ENCODE measurements at places on chromosomes 3 and 15. TPM values are rescaled to one million over a fixed set of nuclear protein-coding genes. Genes with fewer than 3 reads are reported as not detected.

- no peak for DNase-seq
Measured at GRCh38 chr3:43181202-43181821, 75.4 kb upstream of the POMGNT2 start.

DNA sequence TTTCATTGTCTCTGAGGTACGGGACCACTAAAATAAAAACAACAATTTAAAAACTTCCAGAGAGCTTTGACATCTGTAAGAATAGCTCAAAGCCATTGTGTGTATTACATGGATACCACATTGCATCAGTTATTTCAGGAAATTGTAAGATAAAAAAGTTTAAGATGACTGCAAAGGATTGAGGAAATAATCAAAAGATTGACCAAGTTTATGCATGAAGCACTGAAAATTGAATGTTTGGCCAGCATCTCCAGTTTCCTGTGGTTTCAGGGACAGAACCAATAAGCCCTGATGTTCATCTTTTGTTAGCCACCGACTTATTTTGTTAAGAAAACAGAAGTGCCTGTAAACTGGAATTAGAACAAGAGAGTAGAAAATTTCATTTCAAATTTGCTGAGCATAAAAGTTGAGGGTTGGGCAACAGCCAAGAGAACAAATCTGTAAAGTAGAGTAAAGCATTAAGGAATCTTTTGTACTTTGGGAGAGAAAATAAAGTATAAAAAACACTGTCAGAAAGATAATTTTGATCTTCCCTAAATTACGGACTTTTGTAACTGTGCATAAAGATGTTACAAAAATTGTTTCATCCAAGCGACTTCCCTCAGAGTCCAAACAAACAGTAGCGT, 211.5 kb upstream of the P2RY1 start:
- DNase-seq, result no peak

DNA sequence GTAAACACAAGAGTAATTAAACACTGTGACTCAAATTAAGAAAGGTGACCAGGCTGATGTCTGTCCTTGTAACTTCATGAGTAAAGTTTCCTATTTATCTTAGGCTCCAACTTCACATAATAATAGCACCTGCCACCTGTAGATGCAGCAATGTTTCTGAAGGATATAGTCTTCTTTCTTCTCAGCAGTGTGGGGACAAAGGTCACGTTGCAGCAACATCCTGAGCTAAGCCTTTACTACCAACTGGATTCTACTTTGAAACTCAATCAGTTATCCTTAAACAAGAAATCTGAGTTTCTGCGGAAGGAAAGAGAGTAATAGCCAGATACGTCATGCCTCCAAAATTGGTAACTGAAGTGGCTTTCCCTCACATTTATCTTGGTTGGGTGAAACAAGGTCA, 253.1 kb downstream of the RBMS3 start:
- DNase-seq, result no peak

- DNase-seq, result no peak
Measured at GRCh38 chr15:100206643-100207042, 135.1 kb downstream of the ADAMTS17 start.

- DNase-seq, result no peak
Measured at GRCh38 chr15:69462030-69462492, 9.4 kb downstream of the RPLP1 start.

DNA sequence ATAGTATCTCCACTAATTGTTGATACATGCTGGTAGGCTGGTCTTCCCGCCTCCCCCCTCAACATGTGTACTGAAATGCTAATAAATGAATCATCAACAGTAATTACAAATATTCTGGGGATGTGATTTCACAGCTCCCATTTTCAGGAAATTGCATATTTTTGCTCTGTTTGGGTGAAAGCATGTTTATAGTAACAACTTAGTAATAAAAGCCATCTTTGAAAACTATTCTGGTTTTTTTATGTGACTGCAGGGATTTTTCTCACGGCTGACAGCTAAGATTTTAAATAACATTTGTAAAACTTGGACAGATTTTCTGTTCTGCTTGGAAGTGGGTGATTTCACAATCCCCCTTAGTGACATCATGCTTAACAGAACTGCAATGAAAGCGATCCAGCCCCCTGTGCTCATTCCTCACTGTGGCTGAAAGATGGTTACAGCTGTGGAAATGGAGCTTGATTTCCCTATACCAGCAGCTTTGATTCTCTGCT, 25.6 kb upstream of the FAM174B start:
- no peak for DNase-seq

DNA sequence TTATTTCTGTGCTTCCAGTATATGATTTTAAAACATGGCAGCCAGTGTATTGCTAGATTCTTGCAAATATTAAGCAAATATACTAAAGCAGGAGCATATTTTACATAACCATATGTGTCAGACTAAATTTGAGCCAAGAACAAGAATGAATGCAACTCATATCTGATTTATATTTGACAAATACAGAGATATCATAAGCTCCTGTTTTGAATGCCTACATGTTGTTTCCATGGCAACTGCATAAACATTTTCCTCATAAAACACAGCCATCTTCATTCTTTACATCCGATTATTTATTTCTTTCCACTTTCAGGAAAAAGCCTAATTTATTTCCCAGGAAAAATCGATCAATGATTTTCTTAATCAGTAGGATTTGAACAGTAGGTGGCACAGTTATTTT, 172.2 kb upstream of the TSPAN3 start:
- no peak for DNase-seq

- DNase-seq, result no peak
Measured at GRCh38 chr3:169497567-169498257, 165.8 kb downstream of the MECOM start.

DNA sequence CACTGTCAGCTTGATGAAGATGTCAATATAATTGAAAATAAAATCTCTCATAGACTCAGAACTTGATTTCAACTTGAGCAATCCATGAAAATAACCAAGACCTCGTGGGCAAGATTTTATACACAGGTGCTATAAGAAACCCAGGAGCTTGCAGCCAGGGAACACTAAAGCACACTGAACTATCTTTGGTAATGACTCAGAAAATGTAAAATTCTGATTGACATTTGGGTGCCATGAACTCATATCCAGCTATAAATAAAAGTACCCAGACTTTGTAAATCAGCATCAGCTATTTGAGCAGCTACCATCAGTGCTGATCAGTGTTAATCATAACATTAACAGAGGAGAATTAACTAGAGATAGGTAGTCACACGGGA, 61.5 kb downstream of the PLCH1 start:
- DNase-seq, result no peak

- DNase-seq, result peak; percentile 82
Measured at GRCh38 chr15:81296673-81297072, 27.3 kb downstream of the STARD5 start.

DNA sequence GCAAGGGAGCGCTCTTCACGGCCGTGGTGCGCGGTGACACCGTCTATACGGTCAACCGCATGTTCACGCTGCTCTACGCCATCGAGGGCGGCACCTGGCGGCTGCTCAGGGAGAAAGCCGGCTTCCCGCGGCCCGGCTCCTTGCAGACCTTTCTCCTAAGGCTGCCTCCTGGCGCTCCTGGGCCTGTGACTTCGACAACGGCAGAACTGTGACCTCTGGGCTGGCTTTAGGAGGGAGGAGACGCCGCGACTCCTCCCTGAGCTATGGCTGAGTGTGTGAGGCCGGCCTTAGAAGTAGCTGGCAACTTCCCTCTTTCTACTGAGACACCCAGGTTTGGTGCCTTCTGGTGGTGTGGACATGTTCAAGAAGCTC, 1.4 kb downstream of the KBTBD13 start:
- peak; percentile 88 for DNase-seq

DNA sequence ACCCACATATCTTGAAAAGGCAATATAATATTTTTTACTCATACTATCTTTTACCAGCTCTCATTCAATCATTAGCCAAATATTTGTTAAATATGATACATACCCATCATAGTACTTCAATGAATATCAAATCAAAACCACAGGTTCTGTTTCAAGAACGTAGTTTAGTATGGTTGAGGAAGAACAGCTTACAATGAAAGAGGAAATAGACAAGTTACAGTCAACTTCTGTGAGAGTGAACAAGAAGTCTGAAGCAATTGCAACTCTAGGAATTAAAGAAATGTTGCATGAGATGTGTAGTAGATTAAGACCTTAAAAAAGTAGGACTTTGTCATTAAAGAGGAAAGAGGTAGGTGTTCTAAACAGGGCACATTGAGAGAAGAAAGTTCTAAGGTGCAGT, 9.3 kb downstream of the BCHE start:
- no peak for DNase-seq

- DNase-seq, result no peak
Measured at GRCh38 chr15:68987676-68988075, 26.8 kb upstream of the NOX5 start.

GRCh38 chr3:104069114-104069513, 1297.6 kb upstream of the ALCAM start:
- no peak for DNase-seq

GRCh38 chr3:48915296-48915695, 3.3 kb upstream of the ARIH2 start:
- DNase-seq, result no peak

- no peak for DNase-seq
Measured at GRCh38 chr15:36696196-36696595, 116.8 kb downstream of the CDIN1 start.

GRCh38 chr15:26939398-26939797, 31.6 kb upstream of the GABRG3 start:
- no peak for DNase-seq

DNA sequence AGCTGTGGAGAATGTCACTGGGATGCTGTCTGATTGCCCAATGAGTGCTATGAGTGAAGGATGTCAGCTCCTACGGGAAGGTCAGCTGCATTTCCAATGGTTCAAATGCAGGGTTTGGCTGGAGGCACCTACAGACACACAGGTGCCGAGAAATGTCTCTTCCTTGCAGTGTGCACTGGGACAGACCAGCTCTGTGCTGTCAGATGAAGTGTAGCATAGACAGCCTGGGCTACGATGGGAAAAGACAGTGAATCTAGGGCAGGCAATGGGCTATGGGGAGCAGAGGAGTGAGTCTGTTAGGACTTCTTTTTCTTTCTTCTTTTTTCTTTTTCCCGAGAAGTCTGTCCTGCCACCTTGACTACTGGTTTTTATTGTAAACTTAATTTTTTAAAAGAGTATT, 223.1 kb upstream of the EOMES start:
- no peak for DNase-seq

- DNase-seq, result no peak
Measured at GRCh38 chr3:174498638-174499037, 360.5 kb upstream of the NAALADL2 start.

DNA sequence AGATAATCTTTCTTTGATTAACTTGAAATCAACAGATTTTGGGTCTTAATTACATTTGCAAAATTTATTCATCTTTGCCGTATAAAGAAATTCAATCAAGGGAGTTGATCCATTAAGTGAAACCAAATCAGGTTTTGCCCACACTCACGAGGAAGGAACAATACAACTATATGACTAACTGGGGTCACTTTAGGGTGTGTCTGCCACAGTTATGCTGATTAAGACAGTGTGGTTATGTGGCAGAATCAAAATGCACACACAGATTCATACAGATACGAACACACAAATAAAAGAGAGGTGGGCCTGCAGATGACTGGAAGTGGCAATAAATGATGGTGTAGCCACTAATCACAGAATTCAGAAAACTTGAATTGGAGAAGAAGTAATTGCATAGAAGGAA, 543.5 kb downstream of the GABRG3 start:
- no peak for DNase-seq

- DNase-seq, result no peak
Measured at GRCh38 chr3:38582941-38583645, 66.4 kb downstream of the SCN5A start.

- DNase-seq, result no peak
Measured at GRCh38 chr15:39365161-39365560, 215.7 kb upstream of the THBS1 start.

GRCh38 chr3:27590437-27591298, 106.5 kb upstream of the SLC4A7 start:
- no peak for DNase-seq

DNA sequence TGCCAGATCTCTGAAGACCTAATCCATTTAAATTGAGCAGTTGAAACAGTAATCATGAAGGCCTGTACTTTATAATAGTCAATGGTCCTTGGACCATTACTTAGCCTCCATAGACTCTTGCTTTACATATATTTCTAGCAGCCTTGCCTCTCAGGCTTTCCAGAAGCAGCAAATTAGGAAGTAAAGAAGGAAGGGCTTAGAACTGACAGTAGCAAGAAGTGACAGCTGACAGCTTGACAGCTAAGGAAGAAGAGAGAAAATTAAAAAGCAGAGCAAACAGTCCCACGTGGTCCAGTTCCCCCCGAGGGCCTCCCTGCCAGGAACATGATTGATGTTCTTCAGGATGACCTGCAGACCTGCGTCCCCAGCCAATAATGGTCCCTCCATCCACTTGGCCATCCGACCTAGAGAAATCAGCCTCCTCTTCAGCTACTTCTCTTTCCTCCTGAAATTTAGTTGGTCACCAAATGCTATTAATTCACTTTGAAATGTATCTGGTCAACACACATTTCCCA, 15.0 kb upstream of the PSMD6 start:
- DNase-seq, result peak; percentile 15

DNA sequence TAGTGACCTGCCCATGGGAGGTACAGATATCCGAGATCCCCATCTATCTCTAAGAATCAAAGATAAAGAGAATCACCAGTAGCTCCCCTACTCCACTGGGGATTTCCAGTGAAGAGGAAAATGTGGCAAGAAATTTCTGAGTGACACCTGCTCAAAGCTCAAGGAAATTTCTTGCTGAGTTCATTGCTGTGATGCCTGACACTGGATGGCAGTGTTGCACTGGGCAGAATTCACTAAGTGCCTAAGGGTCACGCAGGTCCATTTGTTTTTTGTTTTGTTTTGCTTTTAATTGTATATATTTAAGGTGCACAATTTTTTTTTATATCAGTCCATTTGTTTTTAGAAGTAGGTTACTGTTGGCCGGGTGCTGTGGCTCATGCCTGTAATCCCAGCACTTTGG, 109.5 kb upstream of the KCNAB1 start:
- DNase-seq, result no peak

- no peak for DNase-seq
Measured at GRCh38 chr15:89096664-89097063, 8.4 kb downstream of the ABHD2 start.

- no peak for DNase-seq
Measured at GRCh38 chr3:122186372-122186771, 2.9 kb downstream of the CASR start.

TNFAIP8L3 gene
- total RNA-seq, result 8.5 TPM

CLCN2 gene
- 2.9 TPM for total RNA-seq

TMEM108 gene
- total RNA-seq, result 2.2 TPM

LTF gene
- total RNA-seq, result 4.8 TPM

ANKUB1 gene
- total RNA-seq, result not detected

CSTA gene
- total RNA-seq, result 2.5 TPM

MB21D2 gene
- total RNA-seq, result 2.1 TPM

SLC6A20 gene
- total RNA-seq, result not detected

DOCK3 gene
- total RNA-seq, result 3.9 TPM

CHRD gene
- total RNA-seq, result 8.7 TPM

TBC1D23 gene
- 35.4 TPM for total RNA-seq

MORC1 gene
- not detected for total RNA-seq

SEMA3G gene
- 12.3 TPM for total RNA-seq

LPCAT4 gene
- 89.2 TPM for total RNA-seq

IMPG2 gene
- total RNA-seq, result 0.14 TPM

PDIA5 gene
- total RNA-seq, result 5.7 TPM

COPS2 gene
- 77.0 TPM for total RNA-seq

CNTN4 gene
- 2.5 TPM for total RNA-seq
